Activated CD4-positive, alpha-beta T cell treated with anti-CD3 and anti-CD28 coated beads for 36 hours (primary cell): ENCODE measurements at places on chromosomes 11 and 22. TPM values are rescaled to one million over a fixed set of nuclear protein-coding genes. Genes with fewer than 3 reads are reported as not detected.

The TBC1D10A gene
- total RNA-seq = 21.6 TPM

- no peaks in the 10 kb centered on the region for H3K27me3 ChIP-seq
- H3K4me3 ChIP-seq = peak overlapping the region; percentile 65
- peak overlapping the region; percentile 86 for H3K27ac ChIP-seq
- H3K36me3 ChIP-seq = no peaks in the 10 kb centered on the region
Measured at GRCh38 chr22:46432164-46433068, 96.9 kb downstream of the TRMU start.

DNA sequence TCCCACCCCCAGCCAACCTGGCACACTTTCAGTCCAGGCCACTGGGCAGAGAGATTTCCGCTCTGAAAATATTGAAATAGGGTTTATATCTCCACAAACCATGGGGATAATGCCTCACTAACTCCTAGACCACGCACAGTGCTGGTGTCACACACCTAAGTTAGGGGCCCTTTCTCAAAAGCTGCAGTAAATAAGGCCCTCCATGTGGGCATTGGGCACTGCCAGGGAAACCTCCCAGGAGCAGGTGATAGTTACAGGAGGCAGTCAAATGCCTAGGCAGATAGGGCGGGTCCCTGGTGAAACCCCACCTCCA is 3.1 kb upstream of the IL10RA start:
- no peak overlapping the region for H3K27ac ChIP-seq
- H3K4me1 ChIP-seq = peaks cover 69% of the 10 kb centered on the region
- H3K4me3 ChIP-seq = no peak overlapping the region
- no peaks in the 10 kb centered on the region for H3K27me3 ChIP-seq
- DNase-seq = no peak
- peaks cover 32% of the 10 kb centered on the region for H3K36me3 ChIP-seq

DNA sequence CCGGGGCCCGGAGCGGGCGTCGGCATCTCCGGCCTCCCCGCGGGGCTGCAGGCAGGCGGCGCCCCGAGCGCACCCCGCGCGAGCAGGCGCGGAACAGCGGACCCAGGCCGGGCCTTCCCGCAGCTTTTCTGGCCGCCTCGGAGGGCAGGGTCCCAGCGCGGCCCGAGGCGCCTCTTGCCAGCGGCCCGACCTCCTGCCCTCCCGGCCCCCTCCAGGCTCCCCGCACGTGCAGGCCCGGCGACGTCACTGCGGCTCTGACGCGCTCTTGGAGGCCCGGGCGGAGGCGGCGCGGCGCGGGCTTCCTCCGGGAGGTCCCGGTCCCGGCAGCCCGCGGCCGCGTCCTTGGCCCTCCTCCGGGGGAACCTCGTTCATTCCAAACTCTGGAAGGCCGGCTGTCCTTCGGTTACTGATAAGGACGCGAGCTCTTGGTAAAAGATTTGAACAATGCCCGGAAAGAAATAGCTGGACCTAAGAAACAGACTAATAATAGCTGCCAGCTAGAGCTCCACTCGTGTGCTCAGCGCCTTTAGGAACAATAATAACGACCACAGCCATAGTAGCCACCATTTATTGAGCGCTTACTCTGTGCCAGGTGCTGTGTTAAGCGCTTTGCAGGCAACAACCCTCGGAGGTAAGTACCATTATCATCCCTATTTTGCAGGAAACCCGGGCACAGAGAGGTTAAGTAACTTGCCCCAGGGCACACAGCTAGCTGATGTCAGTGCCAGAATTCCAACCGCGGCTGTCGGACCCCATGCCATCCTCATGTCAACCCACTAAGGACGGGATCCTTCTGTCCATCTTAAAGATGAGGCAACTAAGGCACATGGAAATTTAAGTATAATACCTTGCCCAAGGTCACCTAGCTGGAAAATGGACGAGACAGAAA is 39.1 kb upstream of the CREB3L1 start:
- peak overlapping the region; percentile 74 for H3K4me3 ChIP-seq
- H3K4me1 ChIP-seq = peaks cover 36% of the 10 kb centered on the region
- peak; percentile 83 for DNase-seq
- H3K36me3 ChIP-seq = no peaks in the 10 kb centered on the region
- peak overlapping the region; percentile 66 for H3K27ac ChIP-seq

- no peak for DNase-seq
- no peaks in the 10 kb centered on the region for H3K27me3 ChIP-seq
- no peak overlapping the region for H3K27ac ChIP-seq
- H3K4me1 ChIP-seq = no peaks in the 10 kb centered on the region
Measured at GRCh38 chr11:34299284-34299972, 58.4 kb downstream of the ABTB2 start.
